CD4-positive, alpha-beta T cell (primary cell): ENCODE measurements at places on chromosomes 11 and 22.

DNA sequence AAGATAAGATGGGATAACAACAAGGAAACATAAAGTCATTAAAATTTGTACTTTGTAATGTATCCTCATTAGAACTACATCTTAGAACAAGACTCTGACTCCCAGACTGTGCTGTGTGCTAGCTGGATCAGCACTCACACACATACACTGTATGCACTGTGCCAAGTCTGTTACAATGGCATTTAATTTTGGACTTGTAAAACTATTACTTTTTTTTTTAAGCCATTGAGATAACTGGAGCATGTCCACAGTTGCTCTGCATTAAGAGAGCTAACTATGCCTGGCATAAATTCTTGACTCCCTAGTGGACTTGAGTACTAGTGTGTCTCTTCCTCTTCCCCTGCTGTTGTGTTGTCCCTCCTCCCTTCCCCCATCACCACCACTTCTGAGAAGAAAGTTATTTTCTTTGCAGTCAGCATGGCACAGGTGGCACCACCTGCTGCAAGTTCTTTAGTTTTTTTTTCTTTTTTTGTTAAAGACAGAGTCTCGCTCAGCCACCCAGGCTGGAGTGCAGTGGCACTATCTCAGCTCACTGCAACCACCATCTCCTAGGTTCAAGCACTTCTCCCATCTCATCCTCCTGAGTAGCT, 268.6 kb downstream of the TMEM135 start:
- no peak for DNase-seq

DNA sequence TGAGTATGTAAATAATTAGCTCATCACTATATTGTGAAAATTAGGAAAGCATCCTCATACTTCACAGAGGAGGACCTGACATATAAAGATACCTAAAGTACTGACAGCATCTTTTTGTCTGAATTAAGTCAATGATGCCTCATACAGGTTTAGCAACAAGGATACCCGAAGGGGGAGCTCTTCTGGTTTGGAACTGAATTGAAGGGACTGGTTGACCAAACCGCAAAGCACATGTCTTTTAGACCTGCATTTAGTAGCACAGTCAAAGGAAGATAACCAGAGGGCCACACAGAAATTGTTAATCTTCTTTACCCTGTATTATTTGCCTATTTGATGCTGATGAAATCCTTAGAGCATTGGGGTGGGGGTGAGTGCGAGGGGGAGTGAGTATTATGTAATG, 12.9 kb upstream of the WT1 start:
- no peak for DNase-seq

GRCh38 chr11:121476379-121477032, 23.7 kb upstream of the SORL1-AS1 start:
- no peak for DNase-seq

DNA sequence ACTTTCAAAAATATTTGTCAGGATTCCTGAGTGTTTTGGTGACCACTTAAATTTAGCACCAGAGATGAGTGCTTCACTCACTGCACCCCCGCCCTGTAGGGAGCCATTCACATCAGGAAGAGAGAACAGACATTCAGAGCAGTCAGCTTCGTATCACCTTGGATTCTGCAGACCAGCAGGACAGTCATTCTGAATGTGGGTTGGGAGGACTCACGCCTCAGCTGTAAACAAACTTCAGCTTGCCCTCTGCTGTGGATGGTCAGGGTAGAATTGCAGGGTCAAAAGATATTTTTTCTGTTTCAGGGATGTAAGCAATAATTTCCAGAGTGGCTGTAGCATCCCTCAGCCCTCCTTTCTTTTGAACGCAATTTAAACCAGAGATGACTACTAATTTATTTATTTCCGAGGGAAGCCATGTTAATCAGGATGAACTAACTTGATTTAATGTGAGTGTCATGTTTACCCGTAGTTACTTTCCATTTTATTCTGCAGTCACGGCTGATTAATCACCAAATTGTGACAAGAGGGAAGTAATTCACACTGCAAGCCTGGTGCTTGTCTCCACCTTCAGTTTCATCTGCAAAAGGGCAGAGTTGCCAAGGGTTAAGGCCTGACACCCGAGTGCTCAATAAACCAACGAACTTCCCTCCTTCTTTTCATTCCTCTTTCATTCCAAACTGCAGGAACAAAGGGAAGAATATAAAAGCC, 174.2 kb upstream of the DDI1 start:
- no peak for DNase-seq

DNA sequence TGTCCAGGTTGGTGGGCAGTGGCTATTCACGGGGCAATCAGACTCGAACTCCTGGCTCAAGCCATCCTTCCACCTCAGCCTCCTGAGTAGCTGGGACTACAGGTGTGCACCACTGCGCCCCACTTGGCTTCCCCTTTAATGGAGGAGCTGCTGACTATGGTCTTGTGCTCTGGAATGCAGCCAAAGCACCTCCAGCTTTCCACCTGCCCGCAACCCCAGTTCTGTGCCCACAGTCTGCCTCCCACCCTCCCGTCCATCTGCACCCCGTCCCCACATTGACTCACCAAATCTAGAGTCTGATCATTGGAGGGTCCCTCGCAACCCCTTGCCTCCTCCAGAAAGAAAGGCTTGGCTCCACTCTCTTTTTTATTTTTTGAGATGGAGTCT, 41.0 kb downstream of the KCNJ4 start:
- DNase-seq: no peak

DNA sequence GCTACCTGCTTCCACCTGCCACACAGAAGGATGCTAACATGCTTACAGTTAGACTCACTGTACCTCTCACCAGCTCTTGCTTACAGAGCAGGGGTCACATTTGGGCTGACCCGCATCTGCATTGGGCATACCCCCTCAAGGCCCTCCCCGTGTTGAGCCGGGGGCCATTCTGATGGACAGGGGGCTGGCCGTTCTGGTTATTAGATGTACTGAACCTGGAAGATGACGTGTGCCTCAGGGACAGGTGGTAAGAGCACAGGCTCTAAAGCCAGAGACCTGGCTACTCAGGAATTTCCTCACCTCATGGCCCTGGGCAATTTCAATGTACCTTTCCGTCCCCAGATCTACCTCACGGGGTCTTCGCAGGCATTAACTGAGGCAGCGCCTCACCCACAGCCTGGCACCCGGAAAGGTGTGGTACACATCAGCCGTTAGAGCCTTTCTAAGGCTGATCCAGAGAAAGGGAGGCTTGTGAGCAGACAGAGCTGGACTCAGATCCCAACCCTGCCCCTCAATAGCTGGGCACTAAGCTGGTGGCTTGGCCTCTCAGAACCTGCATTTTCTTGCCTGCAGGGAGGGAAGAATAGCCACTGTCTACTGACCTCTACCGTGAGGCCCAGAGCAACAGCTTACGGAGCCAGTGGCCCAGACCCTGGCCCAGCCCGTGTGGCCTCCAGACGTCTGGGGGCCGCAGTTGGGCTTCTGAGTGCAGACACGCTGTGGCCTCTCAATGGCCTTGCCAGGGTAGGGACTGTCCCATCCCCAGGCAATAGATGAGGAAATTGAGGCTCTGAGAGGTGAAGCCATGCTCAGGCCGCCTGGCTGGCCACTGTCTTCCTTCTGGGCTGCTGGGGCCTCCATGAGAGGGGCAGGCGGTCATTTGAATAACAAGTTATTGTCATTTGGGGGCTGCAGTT, 100.6 kb downstream of the MORC2 start:
- no peak for DNase-seq

DNA sequence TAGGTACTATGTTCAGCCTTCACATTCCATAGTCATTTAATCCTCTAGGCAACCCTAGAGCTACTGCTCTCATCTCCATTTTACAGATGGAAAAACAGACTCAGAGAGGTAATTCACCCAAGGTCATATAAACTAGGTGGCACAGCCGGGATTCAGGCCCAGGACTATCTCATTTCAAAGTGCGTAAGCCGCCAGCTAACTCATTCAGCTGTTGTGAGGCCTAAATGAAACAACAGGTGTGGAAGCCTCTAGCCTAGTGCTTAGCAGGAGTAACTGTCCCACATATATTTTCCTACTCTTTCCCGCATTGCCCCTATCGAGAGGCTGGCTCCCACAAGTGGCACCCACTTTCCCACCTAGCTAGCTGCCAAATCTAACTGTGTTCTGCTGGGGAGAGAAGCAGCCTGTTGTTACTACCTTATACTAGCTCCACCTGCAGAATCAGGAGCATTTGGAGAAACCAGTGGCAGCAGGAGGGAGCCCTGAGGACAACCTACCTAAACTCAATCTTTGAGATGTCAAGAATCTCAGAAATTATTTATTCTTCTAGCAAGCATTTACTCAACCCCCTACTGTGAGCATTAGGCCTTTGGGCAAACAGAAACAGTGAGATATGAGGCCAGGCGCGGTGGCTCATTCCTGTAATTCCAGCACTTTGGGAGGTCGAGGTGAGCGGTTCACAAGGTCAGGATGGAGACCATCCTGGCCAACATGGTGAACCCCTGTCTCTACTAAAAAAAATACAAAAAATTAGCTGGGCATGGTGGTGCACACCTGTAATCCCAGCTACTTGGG, 20.9 kb downstream of the PRG3 start:
- no peak for DNase-seq

DNA sequence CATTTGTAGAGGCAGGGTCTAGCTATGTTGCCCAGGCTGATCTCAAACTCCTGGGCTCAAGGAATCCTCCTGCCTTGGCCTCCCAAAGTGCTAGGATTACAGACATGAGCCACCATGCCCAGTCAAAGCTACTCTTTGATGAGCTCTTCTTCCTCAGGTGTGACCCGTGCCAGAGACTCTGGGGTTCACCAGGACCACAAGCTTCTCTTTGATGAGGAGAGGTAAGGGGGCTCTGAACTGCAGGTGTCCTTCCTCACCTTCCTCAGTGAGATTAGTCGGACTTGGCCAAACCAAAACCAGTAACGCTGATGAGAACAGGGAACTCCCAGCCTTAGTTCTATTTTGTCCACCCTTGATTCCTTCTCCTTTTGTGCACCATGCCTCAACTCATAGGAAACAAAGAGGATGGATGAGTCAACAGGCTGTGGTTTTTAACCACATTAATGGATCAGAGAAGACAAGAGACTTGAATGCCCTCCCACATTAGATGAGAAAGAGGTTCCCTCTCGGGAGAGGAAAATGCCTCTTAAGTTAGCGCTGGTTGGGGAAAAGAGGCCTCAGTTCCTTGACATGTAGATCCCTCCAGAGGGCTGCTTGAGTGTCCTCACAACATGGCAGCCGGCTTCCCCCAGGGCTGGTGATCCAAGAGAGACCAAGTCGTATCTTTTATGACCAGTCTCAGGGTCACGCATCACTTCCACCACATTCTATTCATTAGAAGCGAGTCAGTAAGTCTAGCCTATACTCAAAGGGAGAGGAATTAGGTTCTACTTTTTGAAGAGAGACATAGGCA, 25.7 kb upstream of the CTR9 start:
- DNase-seq: no peak

DNA sequence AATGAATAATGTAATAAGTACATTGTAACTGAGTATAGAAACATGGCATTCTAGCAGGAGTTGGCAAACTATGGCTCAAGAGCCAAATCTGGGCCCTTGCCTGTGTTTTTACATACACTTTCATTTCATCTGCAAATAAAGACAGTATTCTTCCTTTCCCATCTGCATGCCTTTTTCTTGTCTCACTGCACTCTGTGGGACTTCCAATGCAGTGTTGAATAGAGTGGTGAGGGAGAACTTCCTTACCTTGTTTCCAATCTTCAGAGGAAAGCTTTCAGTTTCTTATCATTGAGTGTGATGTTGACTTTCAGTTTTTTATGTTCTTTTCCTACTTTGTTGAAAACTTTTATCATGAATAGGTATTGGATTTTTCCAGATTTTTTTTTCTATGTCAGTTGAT, 82.1 kb downstream of the USP47 start:
- DNase-seq: no peak

- no peak for DNase-seq
These were observed 88.9 kb downstream of the ARFGAP2 start for GRCh38 chr11:47087801-47088200.

DNA sequence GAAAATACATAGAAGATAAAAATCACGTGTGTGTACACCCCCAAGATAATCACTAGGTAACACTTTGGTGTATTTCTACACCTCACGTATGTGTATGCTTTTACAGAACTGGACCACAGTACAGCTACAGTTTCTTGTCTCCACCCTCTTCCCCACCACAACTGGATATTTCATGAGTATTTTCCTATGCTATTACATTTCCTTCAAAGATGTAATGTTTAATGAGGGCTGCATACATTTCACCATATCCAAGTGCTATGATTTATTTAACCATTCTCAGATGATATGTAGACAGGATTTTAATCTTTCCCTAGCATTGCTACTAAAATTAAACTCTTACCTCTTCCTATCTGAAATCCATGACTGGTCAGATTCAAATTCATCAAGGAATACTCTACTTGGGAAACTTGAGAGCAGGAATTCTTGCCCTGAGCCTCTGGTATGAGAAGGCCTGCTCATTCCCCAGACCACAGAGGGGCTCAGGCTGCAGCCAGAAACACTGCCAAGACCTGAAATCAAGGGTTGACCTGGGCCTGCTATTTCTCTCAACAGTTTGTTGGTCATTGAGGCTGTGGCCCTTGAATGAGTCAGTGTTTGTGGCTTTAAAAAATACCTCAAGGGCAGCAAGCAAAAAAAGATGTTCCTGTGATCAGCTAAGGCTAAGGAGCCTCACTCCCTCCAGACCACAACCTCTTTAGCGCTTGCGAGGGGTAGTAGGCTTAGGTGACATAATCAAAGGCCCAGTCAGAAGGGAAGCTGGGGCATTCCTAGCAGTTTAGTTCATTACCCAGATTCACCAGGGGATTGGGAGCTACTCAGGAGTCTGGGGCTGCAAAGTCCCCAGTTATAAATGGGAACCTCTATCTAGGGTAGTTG, 55.5 kb downstream of the ABTB2 start:
- no peak for DNase-seq
